ENCODE measurements at places on chromosomes 11 and 22.

GRCh38 chr11:44694443-44694842, 32.3 kb upstream of the TSPAN18 start:
- no peak for DNase-seq

GRCh38 chr11:61586792-61587430, 6.0 kb upstream of the SYT7 start:
- no peak for DNase-seq

- peak; percentile 26 for DNase-seq
Measured at GRCh38 chr11:11841116-11841722, 553 bp upstream of the USP47 start.

GRCh38 chr11:2699185-2699530, 636 bp downstream of the KCNQ1OT1 start:
- no peak for DNase-seq

GRCh38 chr22:20224256-20224626, 43.9 kb downstream of the RTN4R start:
- no peak for DNase-seq

GRCh38 chr11:62816557-62816956, 11.3 kb upstream of the NXF1 start:
- DNase-seq = no peak

DNA sequence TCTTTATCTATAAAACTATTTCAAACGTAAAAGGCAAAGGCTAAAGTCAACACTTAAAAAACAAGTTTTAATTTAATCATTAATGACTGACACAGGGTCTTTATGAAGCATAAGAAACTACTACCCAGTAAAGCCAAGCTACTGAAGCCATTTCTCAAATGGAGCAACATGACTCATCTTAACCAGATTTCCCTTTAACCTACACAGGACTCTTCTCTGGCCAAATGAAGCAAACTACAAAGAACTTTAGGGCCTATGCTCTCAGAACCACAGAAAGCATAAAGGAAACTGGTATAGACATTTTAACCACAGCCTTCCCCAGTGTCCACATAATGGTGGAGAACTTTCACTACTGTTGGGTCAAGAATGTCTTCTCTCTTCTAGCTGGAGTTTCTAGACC, 34.7 kb downstream of the ALG9 start:
- no peak for DNase-seq

DNA sequence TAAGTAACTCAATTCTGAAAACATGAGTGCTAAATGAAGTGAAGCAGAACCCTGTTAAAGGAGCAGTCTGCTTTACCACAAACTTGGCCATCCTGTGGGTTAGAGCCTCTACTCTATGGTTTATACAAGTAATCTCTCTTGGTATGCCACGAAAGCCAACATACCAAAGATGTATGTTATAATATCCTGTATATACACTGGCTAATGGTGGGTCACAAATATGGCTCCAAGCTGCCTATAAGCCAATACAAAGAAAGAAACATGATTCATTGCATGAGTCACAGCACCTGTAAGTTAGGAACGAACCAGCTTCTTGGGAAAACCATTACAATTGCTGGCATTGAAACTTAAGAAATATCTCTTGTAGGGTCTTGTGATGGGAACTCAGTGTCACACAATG, 16.1 kb downstream of the XRRA1 start:
- no peak for DNase-seq

GRCh38 chr11:59142530-59143507, at the start of gene FAM111A:
Gene FAM111A, plus strand, starts transcription at chr11:59142856. Its CDS starts 6,017 bp downstream, at chr11:59148873.
- DNase-seq = peak; percentile 85

- no peak for DNase-seq
Measured at GRCh38 chr22:31871480-31871879, 72.9 kb upstream of the YWHAH start.

- DNase-seq = no peak
Measured at GRCh38 chr11:102538932-102539331, 8.4 kb upstream of the MMP7 start.

DNA sequence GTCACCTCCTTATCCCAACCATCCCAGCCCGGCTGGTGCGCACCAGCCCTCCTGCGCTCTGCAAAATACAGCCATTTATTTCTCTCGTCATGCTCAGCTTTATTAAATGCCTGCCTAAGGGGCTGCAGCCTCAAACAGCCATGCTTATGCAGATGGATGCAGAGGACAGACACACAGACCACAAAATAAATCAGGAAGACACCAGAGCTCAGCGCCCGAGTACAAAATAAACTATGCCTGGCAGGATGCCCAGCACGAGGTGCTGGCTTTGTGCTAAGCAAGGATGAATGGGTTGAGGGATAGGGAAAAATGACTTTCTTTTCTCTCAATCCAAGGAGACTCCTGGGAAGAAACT, 70.5 kb downstream of the RPUSD4 start:
- DNase-seq = no peak

- DNase-seq = no peak
Measured at GRCh38 chr22:40330615-40331014, 15.7 kb upstream of the ADSL start.

- no peak for DNase-seq
Measured at GRCh38 chr11:114285599-114285998, 10.6 kb upstream of the NNMT start.

DNA sequence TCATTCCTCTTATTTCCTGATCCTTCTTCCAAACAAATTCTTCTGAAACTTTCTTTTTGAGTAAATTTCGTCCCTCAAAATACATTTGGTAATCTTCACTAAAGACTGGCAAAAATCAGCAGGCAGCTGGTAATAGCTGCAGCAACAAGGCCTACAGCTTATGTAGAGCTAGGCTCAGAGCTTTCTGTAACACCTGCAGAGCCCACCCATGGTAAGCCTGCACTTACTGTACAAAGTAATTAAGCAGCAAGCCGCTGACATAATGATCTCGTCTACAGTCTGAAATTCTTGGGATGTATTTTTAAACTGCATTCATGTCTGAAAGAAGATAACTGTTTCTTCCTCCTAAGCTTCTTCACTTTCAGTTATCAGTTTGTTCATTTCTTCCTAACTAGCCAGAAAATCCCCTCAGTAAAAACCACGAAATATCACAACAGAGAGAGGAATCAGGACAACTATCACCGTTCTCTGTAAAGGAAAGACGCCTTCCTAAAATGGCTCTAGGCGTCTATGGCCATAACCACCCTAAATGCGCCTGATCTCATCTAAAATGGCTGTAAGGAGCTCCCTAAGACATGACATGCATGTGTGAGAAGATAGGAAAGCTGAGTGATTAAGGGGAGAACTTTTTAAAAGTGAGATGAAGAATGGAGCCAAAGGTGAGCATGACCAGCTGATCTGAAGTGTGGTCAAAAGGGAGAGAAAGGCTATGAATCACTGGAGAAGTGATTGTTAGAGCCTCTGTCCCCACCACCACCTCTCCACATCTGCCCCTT, 56.2 kb downstream of the DENND5A start:
- no peak for DNase-seq

DNA sequence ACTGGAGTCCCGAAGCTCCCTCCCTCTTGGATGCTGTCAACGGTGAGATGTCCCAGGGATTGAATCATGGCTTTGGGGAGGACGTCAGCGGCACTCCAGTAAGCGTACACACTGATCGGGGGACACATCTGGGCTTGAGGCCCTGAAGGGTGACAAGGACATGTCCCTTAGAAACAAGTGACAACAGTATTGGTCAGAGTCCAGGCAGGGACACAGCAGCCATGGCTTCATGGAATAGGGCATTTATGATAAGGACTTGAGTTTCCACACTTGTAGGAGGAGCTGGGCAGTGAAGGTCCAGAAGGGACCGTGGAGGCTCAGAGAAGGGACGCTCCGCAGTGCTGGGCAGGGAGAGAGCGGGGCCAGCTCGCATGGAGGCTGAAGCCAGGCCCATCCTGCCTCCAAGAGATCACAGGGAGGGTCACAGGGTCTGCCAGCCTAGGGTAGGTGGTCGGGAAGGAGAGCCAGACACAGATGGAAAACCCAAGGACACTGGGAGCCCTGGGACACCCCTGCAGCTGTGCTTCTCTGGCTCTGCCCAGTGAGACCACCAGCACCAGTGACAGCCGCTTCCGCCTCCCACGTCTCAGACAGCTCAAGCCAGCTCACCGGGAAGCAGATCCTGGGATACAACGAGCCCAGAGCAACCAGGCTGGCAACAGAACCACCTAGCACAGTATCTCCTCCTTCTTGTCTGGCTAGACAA, 22.9 kb upstream of the RFPL3 start:
- DNase-seq = no peak

DNA sequence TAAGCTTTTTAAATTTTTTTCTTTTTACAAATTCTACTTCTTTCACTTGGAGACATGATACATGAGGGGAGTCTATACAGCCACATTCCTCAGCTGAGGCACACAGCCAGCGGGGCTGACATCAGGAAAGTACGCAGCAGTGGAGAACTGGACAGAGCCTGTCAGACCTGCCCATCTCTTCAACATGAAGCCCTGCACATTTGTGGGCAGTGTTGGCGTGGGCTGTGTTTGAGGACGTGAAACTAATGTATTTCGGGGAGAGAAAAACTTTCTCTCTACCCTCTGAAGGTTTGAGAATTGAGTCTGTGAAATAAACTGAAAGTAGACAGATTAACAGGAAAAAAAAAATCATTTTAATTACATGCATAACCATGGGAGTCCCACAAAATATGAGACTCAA, 84.8 kb upstream of the HTATIP2 start:
- DNase-seq = no peak

GRCh38 chr22:20003304-20003703, 13.3 kb downstream of the ARVCF start:
- no peak for DNase-seq

DNA sequence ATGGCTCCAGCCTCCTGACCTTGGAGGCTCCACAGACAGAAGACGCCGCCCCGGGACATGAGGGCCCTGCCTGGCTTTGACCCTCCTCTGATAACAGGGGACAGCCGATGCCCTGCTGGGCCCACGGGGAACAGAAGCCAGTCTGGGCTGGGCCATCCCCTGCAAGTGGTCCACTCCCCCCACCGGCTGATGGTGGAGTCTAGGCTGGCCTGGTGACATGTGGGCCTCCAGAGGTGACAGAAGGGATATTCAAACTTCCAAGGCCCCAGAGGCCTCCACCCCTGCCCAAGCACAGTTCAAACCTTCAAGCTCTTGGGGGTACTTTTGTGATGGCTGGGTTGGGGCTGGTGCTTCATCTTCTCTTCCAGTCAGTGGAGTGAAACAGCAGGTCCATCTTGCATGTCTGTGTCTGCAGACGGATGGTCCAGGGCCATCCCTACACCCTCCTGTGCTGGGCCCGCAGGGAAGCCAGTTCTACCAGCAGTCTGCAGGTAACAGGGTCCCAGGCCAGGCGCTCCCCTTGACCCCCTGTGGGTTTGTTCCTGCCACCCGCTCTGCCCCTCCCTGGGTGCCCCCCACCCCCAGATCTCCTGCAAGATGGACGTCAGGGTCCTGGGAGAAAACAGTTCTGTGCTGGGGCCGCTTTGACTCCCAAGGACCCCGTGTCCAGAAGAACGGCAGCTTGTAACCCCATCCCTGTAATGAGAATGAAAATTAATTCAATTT, 929.9 kb downstream of the BRD1 start:
- no peak for DNase-seq

DNA sequence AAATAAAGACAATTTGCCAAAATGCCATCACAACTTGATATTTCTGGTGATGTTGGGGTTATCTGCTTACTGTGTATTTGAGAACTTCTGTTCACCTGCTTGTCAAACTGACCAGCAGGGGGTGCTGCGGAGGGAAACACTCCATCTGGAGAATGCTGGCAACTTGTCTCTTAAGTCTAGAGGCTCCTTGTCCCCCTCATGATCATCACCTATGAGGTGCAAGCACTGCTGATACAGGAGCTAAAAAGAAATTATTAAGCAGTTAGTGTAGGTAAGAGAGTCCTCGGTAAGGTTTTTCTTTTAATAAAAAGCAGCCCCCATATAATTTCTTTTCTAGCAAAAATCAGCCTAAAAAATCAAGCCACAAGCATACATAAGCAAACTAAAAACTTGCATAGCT, 32.7 kb upstream of the GLYATL1B start:
- DNase-seq = peak; percentile 76

DNA sequence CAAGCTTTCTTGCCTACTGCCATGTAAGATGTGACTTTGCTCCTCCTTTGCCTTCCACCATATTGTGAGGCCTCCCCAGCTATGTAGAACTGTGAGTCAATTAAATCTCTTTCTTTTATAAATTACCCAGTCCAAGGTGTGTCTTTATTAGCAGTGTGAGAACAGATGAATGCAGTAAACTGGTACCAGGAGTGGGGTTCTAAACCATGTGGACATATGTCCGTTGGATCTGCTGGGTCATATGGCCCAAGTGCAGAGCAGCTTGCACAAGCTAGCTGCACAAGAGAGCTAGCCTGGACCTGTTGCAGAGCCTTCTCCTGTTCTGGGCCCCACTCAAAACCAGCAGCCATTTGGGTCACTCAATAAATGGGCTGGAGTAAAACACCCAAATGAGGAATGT, 177.1 kb downstream of the HIPK3 start:
- DNase-seq = no peak

- DNase-seq = no peak
Measured at GRCh38 chr11:57395905-57396623, 5.6 kb upstream of the PRG2 start.

DNA sequence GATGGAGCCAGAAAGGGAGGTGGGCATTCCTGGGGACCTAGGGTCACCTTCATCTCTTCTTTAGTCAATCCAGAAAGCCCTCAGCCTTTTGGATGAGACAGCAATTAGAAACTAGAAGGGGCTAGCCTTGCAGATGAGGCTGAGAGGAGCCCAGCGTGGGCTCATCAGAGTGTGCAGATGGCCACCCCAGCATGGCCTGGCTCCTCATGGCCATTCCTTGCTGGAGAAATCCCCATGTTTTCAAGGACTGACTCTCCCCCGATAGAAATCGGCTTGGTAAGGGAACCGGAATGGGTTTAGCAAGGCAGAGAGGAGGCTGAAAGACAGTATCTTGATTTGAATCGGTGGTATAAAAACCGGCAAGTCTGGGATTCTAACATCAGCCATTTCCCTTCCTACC, 274.6 kb downstream of the BUD13 start:
- no peak for DNase-seq

GRCh38 chr11:91904792-91905785, 319.5 kb upstream of the FAT3 start:
- no peak for DNase-seq

DNA sequence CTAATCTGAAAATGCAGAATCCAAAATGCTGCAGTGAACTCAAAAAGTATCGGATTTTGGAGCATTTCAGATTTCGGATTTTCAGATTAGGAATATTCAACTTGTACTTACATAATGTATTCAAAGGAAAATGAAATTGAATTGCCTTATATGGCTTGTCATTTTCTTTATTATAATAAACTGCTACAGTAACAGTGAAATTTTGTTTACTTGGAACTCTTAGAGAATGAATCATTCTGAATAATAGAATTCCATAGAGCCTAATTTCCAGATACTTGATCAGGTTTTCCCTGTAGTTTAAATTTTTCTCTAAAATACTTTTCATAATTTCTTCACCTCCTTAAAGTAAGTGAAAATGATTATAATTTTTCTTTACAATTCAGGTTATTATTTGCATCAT, 17.3 kb downstream of the TTC17 start:
- no peak for DNase-seq

GRCh38 chr11:8068605-8069221, 12.3 kb upstream of the TUB start:
- no peak for DNase-seq

GRCh38 chr11:85423316-85423715, 203.8 kb downstream of the DLG2 start:
- DNase-seq = no peak
